Activated naive CD4-positive, alpha-beta T cell treated with anti-CD3 and anti-CD28 coated beads, Interleukin-2, amount 50 U/mL, for 72 hours (primary cell): ENCODE measurements at places on chromosomes 5 and 9.

DNA sequence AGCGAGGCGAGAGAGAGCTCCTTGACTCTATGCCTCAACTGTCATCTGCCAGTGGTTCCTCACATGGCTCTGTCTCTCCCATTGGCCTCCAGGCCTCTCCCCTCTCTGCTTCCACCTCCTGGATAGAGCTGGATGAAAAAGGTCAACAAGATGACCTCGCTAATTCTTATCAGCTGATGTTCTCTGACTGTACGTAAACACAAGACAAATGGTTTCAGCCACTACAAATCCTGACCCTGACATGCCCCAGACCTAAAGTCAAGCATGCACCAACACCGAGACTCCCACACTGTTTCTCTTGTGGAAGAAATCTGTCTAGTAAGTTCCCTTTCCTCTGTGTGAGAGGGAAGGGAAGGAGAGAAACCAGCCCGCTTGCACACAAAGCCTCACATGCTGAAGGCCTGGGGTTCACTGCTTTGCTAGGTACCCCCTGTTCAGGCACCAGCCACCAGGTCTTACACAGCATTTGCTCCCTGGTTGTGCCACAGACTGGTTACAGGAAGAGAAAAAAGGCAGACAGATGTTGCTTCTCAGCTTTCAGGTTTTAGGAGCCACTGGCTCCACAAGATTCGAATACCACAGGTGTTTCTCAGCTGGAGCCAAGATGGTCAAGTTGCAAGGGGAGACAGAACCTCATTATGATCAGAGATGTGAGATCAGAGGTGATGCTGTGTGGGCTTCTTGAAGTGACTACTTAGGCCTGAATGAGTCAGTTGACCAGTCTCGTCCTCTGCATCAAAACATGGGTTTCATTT, 592.5 kb downstream of the CCDC171 start:
- no peak for DNase-seq

DNA sequence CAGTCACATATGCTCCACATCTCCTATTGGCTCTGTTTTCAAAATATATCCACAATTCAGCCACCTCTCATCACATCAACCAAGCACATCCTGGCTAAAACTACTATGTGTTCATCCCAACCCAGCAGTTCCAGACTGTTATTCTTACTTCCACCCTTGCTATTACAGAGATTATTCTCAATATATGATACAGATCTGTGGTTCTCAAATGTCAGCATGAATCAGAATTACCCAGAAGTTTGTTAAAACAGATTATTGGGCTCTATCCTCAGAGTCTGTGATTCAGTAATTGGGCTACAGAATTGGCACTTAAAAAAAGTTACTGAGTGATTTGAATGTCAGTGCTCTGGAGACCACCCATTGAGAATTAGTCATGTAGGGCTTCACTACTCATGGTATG, 78.8 kb upstream of the IZUMO3 start:
- no peak for DNase-seq

- DNase-seq: peak; percentile 87
These were observed 17.9 kb upstream of the EGFL7 start for GRCh38 chr9:136644593-136645351.

DNA sequence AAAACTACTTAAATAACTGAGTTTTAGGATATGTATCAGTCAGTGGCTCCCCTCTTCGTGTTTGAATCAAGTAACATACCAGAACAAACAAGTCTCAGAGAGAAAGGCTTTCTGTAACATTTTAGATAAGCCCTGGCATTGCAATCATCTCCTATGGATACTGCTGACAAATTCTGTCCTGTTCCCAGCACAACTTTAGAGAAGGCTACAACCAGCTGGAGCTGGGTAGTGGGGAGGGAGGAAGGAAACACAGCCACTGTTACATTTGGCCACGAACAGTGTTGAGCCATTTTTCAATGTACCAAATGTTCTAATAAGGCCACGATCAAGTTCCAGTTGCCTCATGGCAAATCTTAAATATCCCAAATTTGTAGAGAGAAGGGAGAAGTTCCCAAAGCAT, 511.8 kb upstream of the WWC1 start:
- DNase-seq: no peak

DNA sequence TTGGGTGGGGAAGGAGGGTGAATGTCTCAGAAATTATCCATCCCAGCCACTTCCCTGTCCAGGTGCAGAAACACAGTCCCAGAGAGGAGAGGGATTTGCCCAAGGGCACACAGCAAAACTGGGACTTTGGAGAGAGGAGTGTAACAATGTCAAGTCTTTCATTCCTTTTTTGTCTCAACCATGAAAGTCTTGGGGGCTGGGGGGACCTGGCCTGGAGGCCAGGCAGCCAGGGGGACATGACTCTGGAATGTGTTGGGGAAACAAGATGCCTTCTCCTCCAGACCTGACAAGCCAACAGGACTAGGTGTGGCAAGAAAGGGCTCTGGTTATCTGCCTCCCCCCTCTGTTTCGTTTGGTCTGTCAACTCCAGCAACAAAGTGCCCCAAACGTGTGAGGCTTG, 13.9 kb upstream of the HAND1 start:
- no peak for DNase-seq

DNA sequence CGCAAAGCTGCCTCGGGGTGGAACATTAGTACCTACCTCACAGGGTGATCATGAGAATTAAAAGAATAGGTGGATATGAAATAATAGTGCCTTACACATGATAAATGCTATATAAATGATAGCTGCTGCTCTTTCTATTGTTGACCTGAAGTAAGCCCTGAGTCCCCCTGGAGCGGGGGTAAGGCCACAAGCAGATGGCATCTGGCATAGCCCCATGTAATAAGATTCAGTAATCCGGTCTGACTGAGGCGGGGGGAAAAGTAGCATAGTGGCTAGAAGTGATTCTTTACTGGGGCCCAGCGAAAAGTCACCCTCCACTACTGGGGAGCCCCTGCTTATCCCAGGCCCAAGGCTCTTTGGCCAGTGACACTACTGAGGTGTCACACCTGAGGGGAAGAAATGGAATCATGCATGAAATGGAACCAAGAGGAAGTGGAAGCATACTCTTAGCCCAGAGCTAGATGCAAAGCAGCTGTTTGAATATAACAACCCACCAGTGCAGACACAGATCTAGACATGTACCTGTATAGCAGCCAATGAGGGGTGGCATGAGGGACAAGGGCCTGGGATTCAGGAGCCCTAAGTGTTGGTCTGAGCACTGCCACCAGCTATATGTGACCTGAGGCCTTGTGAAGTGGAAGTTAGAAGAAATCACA, 16.1 kb upstream of the FGFR4 start:
- DNase-seq: no peak

GRCh38 chr9:2356041-2356790, 265.4 kb upstream of the VLDLR start:
- DNase-seq: no peak

- DNase-seq: no peak
These were observed 7.3 kb downstream of the PAPPA start for GRCh38 chr9:116160676-116161571.

DNA sequence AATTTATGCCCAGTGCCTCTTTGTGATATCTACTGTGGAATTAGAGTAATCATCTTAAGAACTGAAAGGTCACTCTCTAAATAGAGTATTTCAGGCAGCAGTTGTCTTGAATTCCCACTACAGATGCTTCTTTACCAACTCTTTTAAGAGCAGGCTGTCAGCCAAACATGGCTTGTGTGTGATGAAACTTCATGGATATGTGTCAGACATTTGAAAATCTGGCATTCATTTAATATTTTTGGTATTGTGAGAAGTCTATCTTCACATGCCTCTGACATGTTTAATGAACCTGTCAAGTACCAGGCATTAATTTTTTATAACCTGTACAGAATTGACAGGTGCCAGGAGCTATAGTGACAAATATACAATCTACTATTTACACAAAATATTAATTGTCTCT, 318.6 kb downstream of the CDH9 start:
- no peak for DNase-seq
